ENCODE measurements at places on chromosomes 3 and 15.

DNA sequence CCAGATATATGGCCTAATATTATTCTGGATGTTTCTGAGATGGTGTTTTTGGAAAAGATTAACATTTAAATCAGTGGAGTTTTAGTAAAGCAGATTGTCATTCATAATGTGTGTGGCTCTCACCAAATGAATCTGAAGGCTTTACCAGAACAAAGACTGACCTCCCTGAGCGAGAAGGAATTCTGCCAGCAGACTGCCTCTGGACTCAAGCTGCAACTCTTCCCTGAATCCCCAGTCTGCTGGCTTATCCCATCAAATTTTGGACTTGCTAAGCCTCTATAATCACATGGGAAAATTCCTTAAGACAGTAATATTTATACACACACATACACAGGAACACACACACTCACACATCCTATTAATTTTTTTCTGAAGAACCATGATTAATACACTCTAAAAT, 102.3 kb downstream of the FAM174B start:
- DNase-seq = no peak

GRCh38 chr15:85073556-85074194, 92.0 kb downstream of the PDE8A start:
- no peak for DNase-seq

- no peak for DNase-seq
Observed at GRCh38 chr15:92123962-92124656, 269.6 kb upstream of the ST8SIA2 start.

DNA sequence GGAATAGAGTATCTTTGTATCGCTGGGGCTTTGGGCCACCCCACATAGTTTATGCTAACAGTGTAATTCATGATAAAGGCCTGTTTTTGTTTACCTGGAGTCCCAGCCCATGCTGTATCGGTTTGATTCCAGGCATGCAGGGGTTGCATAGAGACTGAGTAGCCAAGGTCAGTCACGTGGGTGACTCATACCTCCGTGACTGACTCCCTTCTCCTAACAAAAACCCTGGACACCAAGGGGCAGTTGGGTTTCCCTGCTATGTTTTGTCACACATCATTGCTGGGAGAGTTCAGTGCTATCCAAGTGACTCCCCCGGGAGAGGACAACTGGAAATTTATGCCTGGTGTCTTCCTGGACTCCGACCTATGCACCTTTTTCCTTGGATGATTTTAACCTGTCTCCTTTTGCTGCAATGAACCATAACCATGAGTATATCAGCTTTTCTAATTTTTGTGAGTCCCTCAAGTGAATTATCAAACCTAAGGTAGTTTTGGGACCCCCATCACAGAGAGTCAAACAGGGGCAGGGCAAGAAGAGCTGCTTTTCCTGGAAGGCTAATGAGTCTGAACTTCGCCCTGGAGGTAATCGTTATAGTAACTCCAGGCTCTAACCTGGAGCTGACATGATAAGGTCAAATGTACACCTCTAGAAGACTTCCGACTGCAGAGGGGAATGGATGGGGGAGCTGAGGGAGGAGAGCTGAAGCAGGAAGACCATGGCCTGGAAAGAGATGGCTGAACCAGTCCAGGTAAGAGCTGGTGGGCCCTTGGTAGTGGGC, 57.0 kb downstream of the SRGAP3 start:
- DNase-seq = no peak

DNA sequence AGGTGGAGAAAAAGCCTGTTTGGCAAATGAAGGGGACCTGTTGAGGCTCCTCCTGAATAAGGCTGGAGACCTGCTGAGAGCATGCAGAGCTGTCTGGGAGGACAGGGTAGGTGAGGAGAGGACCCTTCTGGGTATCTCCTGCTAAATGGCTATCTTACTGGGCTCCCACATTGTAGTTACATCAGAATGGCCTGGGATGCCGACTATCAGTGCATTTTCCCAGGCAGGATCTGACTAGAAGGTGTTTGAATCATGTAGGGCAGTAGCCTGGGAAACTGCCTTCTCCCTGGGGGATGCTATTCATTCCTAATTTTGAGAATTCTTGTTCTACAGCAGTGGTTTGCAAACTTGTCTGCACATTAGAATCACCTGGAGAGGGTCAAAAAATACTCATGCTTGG, 631 bp downstream of the AGBL1 start:
- no peak for DNase-seq

DNA sequence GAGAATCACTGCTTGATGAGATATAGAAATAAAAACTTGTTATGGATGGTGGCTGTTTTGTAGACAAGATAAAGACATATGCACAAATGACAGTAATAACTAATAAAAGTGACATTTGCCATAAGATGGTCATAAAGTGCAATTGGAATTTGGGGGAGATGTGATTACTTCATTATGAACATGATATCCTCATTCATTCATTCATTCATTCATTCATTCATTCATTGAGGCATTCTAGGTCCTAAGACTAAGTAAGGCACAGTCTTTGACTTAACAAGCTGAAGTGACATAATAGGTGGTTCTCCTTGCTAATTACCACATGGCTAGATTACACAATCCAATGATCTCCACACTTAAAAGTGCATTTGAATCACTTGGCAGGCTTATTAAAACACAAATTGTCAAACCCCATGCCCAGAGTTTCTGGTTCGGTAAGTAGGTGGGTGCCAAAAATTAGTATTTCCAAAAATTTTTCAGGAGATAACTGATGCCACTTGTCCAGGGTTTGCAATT, 18.9 kb downstream of the RAP2B start:
- DNase-seq = no peak

- no peak for DNase-seq
Observed at GRCh38 chr3:197353867-197354567, 55.6 kb upstream of the DLG1 start.

GRCh38 chr3:55601366-55602080, 114.4 kb upstream of the WNT5A start:
- DNase-seq = no peak

- DNase-seq = no peak
Observed at GRCh38 chr3:156729460-156730179, 55.2 kb downstream of the TIPARP start.

GRCh38 chr3:196202516-196202970, 8.7 kb downstream of the ZDHHC19 start:
- DNase-seq = no peak

DNA sequence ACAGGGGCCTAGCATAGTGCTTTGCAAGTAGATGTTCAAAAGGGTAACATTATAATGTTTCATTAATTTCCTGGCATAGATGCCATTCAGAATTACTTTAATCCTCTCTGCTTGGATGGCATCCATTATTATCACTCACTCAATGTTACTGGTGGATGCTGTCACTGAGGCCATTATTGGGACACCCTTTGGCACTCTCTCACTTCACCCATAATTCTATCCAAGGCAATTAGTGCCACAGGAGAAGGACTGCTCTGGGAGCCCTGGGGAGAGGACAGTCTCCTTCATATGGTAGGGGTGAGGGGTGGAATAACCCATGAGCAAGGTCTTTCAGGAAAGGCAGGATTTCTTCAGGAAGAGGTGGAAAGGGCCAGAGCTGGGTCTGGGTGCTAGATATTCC, 28.7 kb upstream of the SLC28A1 start:
- no peak for DNase-seq

- DNase-seq = no peak
Observed at GRCh38 chr3:117768581-117768980, 1059.0 kb downstream of the TUSC7 start.
